ENCODE measurements at places on chromosomes 3 and 15. TPM values are rescaled to one million over a fixed set of nuclear protein-coding genes. Genes with fewer than 3 reads are reported as not detected.

DNA sequence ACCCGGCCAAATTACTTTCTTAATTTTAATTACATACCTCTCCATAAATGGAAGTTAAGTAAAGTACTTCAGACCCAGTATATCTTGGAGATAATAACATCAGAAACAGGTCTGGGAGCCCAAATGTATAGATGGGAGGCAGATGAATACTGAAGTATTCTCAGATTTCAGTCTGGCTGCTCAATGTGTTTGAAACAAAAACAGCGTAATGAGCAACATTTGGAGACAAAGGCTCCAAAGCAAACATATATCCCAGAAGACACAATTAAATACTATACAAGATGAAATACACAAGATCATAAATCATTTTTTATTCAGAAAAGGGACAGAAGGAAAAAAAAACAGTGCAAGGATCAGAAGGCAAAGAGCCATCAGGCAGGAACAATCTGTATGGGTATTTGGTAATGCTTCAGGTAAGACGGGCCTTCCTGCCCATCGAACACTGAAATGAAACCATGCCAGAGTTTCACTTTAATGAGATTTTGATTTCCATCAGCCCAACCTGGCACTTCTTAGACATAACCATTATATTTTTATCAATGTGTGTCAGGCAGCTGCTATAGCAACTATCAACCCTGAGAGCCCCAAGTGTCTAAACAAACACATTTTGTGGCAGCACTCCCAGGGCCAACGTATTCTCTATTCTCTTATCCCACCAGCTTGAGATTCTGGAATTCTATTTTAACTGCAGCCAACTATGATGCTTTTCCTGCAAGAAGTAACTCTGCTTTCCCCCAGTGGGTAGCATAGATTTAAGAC lies 210.8 kb downstream of the STT3B start:
- peaks cover 7% of the 10 kb centered on the region for H3K36me3 ChIP-seq
- no peaks in the 10 kb centered on the region for H3K27me3 ChIP-seq
- no peak overlapping the region for H3K27ac ChIP-seq
- no peak for DNase-seq

DNA sequence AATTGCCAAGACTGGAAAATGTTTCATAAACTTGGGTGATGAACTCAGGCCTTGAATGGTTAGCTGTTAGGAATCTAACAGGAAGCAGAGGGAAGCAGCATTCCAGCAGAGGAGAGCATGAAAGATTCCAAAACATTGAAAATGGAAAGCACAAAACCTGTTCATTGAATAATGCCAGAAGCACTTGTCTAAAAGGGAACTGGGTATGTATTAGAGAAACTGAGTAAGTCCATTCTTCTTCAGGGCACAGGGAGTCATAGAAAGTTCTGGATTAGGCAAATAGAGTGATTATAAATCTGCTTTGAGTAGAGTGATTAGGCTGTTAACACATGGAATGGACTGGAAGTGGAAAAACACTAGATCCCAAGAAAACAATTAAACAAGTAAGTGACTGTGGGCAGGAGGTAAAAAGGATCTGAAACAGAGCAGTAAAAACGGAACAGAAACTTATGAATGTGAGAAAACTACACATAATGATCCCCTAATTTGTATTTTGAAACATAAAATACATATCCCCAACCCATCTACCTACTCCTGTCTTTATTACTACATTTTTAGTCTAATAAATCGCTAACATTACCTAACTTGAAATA lies 343.4 kb downstream of the TBC1D5 start:
- H3K36me3 ChIP-seq = 0 out of 2 replicates have a peak, but pooled peaks cover 1% of the 10 kb centered on the region
- no peaks in the 10 kb centered on the region for H3K27me3 ChIP-seq
- H3K4me3 ChIP-seq = no peak overlapping the region
- no peaks in the 10 kb centered on the region for H3K4me1 ChIP-seq
- H3K27ac ChIP-seq = no peak overlapping the region

AGTR1 gene
- total RNA-seq = 0.13 TPM

DNA sequence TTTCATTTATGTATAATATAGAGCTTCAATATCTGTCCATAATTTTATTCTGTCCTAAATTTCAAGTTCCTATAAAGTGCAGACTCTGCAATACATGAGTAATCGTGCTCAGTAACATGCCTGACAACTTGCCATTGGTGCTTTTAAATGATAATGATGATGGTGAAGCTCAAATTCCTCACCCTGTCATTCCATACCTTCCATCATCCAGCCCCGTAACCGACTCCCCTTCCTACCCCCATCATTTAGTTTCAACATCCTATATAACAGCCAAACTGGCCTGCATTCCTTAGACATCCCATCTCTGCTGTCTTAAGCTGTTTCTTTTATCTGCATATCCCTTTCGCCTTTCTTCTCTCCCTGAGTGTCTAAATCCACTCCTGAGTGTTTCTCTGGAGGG lies 67.2 kb upstream of the DLG1 start:
- peaks cover 9% of the 10 kb centered on the region for H3K36me3 ChIP-seq
- H3K27me3 ChIP-seq = no peaks in the 10 kb centered on the region
- H3K4me1 ChIP-seq = peaks cover 42% of the 10 kb centered on the region
- DNase-seq = no peak
- H3K27ac ChIP-seq = no peak overlapping the region
- no peak overlapping the region for H3K4me3 ChIP-seq

GRCh38 chr15:60134609-60135008 lies 130.5 kb downstream of the FOXB1 start:
- H3K36me3 ChIP-seq = no peaks in the 10 kb centered on the region
- H3K4me3 ChIP-seq = no peak overlapping the region
- no peak for DNase-seq
- peaks cover 31% of the 10 kb centered on the region for H3K4me1 ChIP-seq
- H3K27me3 ChIP-seq = no peaks in the 10 kb centered on the region

EXD1 gene
- total RNA-seq = 0.37 TPM

RETNLB gene
- total RNA-seq = not detected

NEK10 gene
- 1.4 TPM for total RNA-seq

RPL15 gene
- 2,865 TPM for total RNA-seq

NOX5 gene
- total RNA-seq = not detected

GRCh38 chr15:73600413-73601335 lies 32.5 kb downstream of the NPTN start:
- H3K36me3 ChIP-seq = no peaks in the 10 kb centered on the region
- peaks cover 52% of the 10 kb centered on the region for H3K4me1 ChIP-seq
- no peak overlapping the region for H3K4me3 ChIP-seq
- no peak overlapping the region for H3K27ac ChIP-seq

AMT gene
- 57.8 TPM for total RNA-seq

CYP1A2 gene
- not detected for total RNA-seq

DNA sequence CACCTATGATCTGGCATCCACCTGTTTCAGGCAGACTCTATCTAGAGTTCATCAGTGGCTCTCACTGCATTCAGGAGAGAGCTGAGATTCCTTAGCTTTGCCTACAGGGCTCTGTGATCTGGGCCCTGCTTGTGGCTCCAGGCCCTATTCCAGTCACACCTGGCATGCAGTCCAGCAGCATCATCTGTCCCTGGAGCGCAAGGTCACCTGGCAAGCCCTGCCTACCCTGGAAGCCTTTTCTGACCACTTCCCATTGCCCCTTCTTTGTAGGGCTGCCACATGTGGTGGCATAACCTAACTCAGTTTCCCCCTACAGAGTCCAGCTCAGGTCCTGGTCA lies 115.1 kb upstream of the PLXNA1 start:
- no peak overlapping the region for H3K4me3 ChIP-seq
- H3K4me1 ChIP-seq = 0 out of 2 replicates have a peak, but pooled peaks cover 3% of the 10 kb centered on the region
- H3K36me3 ChIP-seq = peaks cover 8% of the 10 kb centered on the region

DNA sequence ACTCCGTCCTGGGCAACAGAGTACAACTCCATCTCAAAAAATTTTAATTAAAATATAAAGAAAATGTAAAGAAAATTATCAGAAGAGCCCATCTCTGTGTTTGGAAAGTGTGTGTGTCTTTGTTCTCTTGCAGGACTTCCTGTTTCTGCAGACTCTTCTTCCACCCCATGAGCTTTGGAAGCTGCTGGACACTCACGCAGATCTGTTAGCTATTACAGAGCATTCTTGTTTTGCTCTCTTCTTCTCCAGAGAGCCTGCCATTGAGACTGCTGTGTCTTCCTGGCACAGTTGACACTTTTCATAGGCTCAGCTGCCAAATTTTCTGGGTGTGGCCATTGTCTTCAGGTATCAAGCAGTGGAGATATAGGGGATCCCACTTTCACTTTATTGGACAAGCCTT lies 6.0 kb upstream of the CCR8 start:
- no peak overlapping the region for H3K4me3 ChIP-seq
- H3K36me3 ChIP-seq = no peaks in the 10 kb centered on the region
- peaks cover 14% of the 10 kb centered on the region for H3K4me1 ChIP-seq
- no peak overlapping the region for H3K27ac ChIP-seq
- no peaks in the 10 kb centered on the region for H3K27me3 ChIP-seq

ZDHHC3 gene
- total RNA-seq = 57.7 TPM

TM6SF1 gene
- total RNA-seq = 0.79 TPM

GRCh38 chr3:181629029-181629428 lies 82.7 kb upstream of the SOX2 start:
- H3K27me3 ChIP-seq = no peaks in the 10 kb centered on the region
- no peak overlapping the region for H3K4me3 ChIP-seq
- peaks cover 4% of the 10 kb centered on the region for H3K4me1 ChIP-seq
- H3K36me3 ChIP-seq = no peaks in the 10 kb centered on the region

LHFPL4 gene
- total RNA-seq = 18.9 TPM

GRCh38 chr3:129389572-129389937 lies 38.9 kb downstream of the EFCAB12 start:
- DNase-seq = no peak
- no peak overlapping the region for H3K4me3 ChIP-seq
- H3K27me3 ChIP-seq = no peaks in the 10 kb centered on the region
- H3K27ac ChIP-seq = no peak overlapping the region
- peaks cover 14% of the 10 kb centered on the region for H3K4me1 ChIP-seq

DNA sequence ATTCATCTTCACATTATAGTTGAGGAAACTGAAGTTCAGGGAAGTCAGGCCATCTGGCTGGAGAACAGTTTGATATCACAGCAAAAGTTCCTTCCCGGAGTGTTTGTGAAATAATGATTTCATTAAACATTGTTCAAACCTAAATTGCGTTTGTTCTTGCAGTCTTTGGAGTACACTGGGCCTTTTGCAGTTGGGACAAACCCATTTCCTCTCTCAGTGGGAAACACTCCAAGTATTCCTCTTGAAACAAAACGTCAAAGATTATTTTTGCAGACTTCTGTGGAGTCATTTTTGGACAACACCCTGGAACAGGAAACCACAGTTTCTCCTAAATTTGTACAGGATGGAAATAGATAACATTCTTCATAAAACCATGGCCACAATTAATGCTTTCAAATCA lies 287.5 kb downstream of the PTPRG start:
- no peak overlapping the region for H3K27ac ChIP-seq
- peaks cover 85% of the 10 kb centered on the region for H3K4me1 ChIP-seq
- H3K36me3 ChIP-seq = no peaks in the 10 kb centered on the region
- DNase-seq = no peak
- no peaks in the 10 kb centered on the region for H3K27me3 ChIP-seq

DNA sequence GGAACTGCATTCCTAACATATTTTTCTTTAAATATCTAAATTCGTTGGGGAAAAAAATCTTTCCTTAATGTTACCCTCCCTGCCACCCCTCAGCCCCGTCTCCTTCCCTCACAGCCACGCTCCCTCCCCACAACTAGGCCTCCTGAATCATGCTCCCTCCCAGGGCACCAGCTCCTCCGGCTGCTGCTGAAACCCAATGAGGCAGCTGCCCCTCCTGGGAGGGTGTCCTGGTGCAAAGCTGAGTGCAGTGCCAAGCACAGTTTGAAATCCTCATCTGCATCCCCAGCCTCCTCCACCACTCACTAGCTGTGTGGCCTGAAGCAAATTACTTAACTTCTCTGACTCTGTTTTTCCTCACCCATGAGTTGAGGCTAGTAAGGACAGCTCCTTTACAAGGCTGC lies 2.7 kb upstream of the NR2E3 start:
- no peak for DNase-seq
- H3K27me3 ChIP-seq = no peaks in the 10 kb centered on the region
- H3K36me3 ChIP-seq = no peaks in the 10 kb centered on the region
- H3K4me1 ChIP-seq = peaks cover 45% of the 10 kb centered on the region

- peaks cover 27% of the 10 kb centered on the region for H3K4me1 ChIP-seq
- peak overlapping the region; percentile 33 for H3K4me3 ChIP-seq
- peak; percentile 91 for DNase-seq
- H3K36me3 ChIP-seq = no peaks in the 10 kb centered on the region
Observed at GRCh38 chr15:51077221-51078153, 17.2 kb downstream of the TNFAIP8L3 start.

GRCh38 chr3:143832433-143832832 lies 15.8 kb downstream of the SLC9A9 start:
- H3K4me3 ChIP-seq = no peak overlapping the region
- no peak for DNase-seq
- no peaks in the 10 kb centered on the region for H3K27me3 ChIP-seq
- no peaks in the 10 kb centered on the region for H3K36me3 ChIP-seq
- peaks cover 10% of the 10 kb centered on the region for H3K4me1 ChIP-seq

DNA sequence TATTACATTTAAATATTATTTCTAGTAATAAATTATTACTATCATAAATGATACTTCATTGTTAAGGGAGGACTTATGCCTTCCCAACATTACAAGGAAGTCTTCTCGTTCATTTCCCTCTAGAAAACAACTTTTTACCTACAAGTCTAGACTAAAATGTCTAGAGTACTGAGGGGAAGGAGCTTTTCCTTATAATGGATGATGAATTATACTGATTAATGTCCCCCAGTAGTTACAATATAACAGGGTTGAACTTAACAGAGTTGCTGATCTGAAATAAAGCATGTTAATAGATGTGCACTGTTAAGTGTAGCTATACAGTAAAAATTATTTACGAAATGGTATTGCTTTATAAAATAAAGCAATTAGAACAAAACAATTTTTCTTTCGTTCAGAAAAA lies 2.7 kb upstream of the MNS1 start:
- no peak for DNase-seq
- H3K4me1 ChIP-seq = no peaks in the 10 kb centered on the region
- H3K4me3 ChIP-seq = no peak overlapping the region
- H3K36me3 ChIP-seq = no peaks in the 10 kb centered on the region
- H3K27me3 ChIP-seq = peaks cover 40% of the 10 kb centered on the region
- H3K27ac ChIP-seq = no peak overlapping the region

TPM1 gene
- total RNA-seq = 370 TPM

CHAC1 gene
- 31.0 TPM for total RNA-seq

GRCh38 chr15:43408789-43409188 lies 37.9 kb downstream of the TUBGCP4 start:
- H3K36me3 ChIP-seq = peaks cover 82% of the 10 kb centered on the region
- no peaks in the 10 kb centered on the region for H3K27me3 ChIP-seq
- H3K4me3 ChIP-seq = no peak overlapping the region

All from WTC11 (cell line).